Activated T-helper 1 cell treated with anti-CD3 and anti-CD28 coated beads, Interleukin-2, amount 50 U/mL, for 16 hours (primary cell): ENCODE measurements at places on chromosomes 5 and 9.

DNA sequence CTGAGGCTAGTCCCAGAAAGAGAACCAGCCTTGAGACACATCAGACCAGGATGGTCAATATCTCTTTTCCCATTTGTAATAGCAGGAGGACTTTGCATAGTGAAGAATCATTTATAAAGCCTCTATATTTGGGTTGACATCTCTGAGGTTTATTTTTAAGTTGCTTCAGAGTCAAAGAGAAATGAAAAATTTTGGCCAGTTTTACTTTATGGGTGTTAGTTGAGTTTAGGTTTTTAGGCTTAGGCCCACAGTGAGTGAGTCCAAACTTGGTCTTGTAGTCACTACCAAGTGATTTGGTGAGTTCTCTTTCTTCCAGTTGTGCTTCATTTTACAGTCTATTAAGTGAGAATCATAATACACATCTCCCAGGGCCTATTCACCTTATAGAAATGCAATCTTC, 5.3 kb upstream of the MEF2C start:
- no peak for DNase-seq

- no peak for DNase-seq
Measured at GRCh38 chr9:6415266-6415665, 2.3 kb downstream of the UHRF2 start.

- no peak for DNase-seq
Measured at GRCh38 chr9:108479989-108480652, 375.7 kb downstream of the ACTL7B start.

DNA sequence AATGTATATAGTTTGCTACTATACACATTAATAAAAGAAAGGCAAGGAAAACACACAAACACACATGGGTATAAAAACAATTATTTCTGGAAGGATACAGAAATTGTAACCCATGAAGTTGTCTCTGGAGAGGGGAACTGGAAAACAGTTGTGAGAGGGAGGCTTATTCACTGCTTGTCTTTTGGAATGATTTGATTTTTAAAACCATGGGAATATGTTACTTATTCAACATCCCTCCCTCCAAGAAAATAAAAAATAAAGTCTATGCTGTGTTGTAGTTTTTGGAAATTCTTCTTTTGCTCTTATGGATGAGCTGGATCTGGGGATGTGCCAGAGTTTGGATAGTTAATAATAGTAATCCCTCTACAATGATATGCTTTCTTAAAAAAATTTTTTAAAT, 6.0 kb upstream of the C1QTNF2 start:
- DNase-seq: no peak

DNA sequence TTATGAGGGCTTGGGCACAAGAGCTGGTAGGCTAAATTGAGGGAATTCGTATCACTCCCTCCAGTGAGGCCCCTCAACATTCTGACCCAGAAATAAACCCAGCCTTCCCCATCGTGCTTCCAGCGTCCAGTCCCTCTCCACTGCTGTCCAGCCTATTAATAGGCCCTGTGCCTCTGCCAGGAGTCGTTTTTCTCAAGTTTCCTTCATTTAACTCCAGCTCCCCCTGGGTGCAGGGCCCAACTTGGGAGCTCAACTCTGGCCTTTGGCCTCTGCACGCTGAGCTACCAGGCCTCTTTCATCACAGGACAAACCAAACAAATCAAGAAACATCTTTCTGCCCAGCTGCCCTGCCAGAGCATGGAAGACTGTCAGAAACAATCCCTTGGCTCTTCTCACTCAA, 10.0 kb downstream of the HBEGF start:
- DNase-seq: no peak

- DNase-seq: no peak
Measured at GRCh38 chr9:135329571-135330306, 149.8 kb upstream of the PPP1R26 start.

DNA sequence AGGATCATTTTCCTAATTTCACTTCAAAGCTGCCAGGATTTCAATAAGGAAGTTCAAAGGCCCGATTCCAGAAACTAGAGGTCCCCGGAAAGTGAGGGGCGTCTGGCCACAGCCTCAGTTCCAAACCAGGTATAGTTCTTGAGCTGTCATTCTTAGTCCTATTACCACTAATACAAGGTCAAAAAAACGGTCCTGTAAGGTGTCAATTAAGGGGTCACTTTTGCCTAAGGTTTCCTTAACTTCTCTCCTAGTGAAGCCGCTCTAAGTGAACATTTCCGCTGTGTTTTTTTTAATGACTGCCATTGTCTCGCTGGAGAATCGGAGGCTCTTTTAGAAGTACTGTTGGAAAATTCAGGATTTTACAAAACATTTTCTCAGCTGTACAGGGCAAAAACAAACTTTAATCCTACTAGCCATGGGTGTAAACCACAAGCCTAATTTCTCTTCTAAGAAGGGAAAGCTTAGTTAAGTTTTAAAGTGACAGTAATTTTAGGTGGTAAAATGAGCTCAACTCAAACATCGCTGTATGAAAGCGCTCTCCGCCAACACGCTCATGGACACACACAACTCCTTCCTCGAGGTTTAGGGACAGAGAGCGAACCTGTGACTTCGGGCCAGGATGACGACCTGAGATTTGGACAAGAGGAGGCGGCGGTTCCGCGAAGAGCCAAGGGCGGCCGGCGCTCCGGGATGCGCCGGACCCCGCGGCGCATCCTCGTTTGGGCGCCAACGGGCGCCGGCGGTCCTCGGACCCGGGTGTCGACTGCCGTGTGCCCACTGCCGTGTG, 76.7 kb upstream of the IFNE start:
- no peak for DNase-seq

DNA sequence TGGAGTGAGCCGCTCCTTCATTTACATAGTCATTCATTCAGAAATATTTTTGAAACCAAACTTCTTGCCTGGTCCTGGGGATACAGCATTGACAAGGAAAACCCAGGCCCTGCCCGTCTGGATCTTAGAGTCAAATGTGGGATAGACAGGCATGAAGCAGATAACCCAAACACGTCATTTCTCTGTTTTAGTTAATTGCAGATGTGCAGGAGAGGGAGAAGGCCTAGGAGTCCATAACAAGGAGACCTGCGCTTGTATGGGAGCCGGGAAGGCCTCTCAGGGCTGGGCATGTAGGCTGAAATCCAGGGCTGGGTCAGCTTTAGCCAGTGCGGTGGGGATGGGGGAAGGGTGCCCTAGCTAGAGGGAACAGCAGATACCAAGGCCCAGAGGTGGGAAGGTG, 43.3 kb downstream of the PRRX2 start:
- no peak for DNase-seq

DNA sequence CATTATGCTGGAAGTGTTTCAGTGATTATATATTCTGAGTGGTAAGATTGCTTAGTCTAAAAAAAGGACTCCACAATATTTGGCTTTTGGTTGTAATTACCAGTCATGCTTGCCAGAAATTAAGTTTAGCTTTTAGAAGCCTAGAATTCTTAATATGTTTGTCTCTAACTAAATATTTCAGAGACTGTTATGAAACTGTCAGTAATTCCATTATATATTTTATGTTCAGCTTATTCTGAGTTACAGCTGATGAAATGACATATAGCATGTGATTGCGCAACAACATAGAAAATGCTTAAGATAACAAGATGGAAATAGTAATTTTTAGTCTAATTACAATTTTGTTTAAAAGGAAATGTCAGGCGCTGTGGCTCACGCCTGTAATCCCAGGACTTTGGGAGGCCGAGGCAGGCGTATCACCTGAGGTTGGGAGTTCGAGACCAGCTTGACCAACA, 44.2 kb downstream of the KIAA1958 start:
- DNase-seq: no peak

DNA sequence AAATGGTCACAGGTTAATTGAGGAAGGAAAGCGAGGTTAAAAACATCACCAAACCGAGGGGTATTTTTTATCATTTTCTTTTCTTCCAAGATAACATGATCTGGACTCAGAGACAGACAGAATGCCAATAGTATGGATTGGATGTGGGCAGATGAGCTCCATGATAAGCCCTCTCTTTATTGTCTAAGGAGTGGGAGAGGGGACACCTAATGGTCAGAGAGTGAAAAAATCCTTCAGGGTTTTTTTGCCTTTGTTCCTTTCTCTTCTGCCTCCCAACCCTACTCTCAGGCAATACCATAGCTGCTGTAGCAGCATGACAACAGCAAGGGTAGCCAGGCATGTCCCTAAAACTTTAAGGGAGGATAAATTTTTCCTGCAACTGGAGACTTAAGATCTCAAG, 94.7 kb downstream of the DIRAS2 start:
- no peak for DNase-seq

GRCh38 chr9:2298217-2298616, 283.1 kb downstream of the SMARCA2 start:
- DNase-seq: no peak

DNA sequence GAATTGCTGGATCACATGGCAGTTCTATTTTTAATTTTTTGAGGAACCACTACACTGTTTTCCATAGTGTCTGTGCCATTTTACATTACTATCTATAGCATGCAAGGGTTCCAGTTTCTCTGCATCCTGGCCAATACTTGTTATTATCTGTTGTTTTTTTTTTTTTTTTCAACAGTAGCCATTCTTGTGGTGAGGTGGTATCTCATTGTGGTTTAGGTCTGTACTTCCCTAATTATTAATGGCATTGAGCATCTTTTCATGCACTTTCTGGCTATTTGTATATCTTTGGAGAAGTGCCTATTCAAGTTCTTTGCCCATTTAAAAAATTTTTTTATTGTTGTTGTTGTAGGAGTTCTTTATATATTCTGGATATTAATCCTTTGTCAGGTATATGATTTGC, 97.7 kb downstream of the GDNF start:
- no peak for DNase-seq

GRCh38 chr5:176644294-176644693, 3.0 kb upstream of the TSPAN17 start:
- DNase-seq: no peak

- no peak for DNase-seq
Measured at GRCh38 chr9:76403352-76403751, 9.1 kb upstream of the RFK start.

DNA sequence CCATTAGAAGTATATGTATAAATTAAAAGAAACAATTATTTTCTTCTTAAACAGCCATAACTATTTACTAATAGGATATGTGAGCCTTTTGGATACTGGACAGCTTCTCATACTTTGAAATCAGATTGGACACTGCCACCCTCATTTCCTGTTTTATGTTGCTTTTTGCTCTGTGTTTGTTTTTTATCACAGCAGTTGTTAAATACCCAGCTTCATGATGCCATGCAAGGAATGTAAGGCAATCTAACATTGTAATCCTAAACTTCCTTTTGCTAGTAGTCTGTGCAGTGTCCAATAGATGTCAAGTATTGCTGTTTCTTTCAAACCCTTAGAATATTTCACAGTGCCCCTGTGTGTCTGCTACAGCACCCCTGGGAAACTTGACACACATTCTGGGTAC, 56.2 kb downstream of the CNTLN start:
- no peak for DNase-seq

- no peak for DNase-seq
Measured at GRCh38 chr9:129834489-129835127, 467 bp downstream of the C9orf78 start.

DNA sequence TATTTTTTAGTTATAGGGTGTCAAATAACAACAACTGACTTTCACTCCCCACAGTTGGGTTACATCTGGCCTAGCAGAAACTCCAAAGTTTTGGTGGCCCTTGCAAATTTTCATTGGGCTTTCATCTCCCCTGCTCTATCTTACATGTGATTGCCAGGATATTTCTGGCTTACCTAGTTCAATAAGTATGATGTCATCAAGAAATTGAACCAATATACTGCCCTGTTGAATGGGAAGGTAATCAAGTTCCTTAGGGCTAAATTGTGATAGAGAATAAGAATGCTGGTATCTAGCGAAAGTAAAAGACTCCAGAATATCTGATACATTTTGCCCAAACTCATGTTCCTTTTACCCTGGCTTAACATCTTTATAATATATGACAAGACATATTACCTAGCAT, 17.0 kb upstream of the ICE1 start:
- DNase-seq: no peak

DNA sequence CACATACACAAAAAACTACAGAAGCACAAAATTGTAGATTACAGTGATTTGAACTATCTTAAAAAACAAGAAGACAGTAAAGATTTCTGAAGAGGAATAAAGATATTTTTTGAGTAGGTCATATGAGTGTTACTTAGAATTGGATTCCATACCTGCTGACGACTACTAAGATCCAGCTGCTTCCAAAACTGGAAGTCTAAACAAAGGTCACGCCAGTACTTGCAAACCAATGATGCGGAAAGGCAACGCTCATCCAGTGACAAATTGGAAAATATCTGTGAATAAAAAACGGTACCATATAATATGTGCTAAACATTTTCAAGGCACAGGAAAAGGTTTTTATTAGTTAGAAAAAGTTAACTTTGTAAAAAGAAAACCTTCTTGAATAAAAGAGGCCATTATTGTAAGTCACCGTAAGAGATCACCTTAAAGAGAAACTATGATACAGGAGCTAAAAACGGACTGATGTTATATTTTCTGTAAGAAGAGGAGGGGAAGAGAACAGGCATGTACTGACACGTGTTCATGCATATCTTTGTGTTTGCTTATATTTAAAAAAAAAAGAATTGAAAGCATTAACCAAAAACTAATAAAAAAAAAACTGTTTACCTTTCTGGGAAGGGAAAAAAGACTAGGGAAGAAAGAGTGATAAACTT, 14.1 kb downstream of the FBXL17 start:
- DNase-seq: no peak

- DNase-seq: no peak
Measured at GRCh38 chr5:98443881-98444280, 329.6 kb upstream of the RGMB start.

- no peak for DNase-seq
Measured at GRCh38 chr9:70747261-70747718, 332.8 kb upstream of the KLF9 start.

- no peak for DNase-seq
Measured at GRCh38 chr9:14899815-14900193, 10.4 kb downstream of the FREM1 start.

- no peak for DNase-seq
Measured at GRCh38 chr9:77764894-77765780, 117.0 kb upstream of the GNA14 start.

DNA sequence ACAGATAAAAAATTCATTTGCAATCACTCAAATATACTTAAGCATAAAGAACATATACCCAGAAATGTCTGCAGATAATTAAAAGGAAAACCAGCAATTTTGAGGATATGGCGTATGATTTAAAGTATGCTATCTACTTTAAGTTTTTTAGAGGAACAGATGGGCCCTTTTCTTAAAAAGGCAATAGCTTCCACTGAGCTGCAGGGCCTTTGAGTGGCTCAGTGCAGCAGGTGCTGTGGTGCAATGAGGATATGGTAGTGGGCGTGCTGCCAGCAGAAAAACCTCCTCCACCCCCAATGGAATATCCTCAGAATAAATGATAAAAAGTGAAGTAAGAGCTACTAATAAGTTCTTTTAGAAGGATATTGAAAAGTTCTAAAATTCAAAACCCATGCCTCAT, 814.5 kb downstream of the MTRR start:
- no peak for DNase-seq
